CD4-positive, alpha-beta T cell treated with Interleukin-6 at 100 ng/mL for 8 hours (primary cell): ENCODE measurements at places on chromosomes 2 and 18.

GRCh38 chr18:79799619-79800370 is 2.1 kb downstream of the KCNG2 start:
- DNase-seq, result no peak

DNA sequence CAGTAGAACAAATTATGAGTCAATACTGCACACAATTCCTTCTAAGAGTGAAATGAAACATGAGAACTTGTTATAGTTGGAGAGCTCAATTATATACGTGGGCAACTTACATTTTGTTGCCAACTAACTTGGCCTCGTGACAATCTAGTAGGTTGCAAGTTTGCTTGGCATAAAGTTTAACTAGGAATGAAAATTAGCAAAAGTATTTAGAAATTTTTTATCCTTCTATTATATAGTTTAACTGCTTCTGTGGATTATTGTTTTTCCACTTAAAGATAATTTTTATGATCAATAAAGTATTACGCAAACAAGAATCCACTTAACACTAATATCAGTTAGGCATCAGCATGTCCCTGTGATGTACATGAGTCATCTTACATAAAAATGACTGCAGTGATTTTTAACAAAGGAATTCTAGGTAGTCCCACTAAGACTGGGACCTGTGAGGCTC is 41.1 kb downstream of the FAM124B start:
- DNase-seq, result no peak

GRCh38 chr2:41718705-41719104 is 329.1 kb upstream of the PKDCC start:
- no peak for DNase-seq

- no peak for DNase-seq
Observed at GRCh38 chr2:66490588-66491001, 55.7 kb downstream of the MEIS1 start.

GRCh38 chr2:110998311-110998710 is 122.4 kb upstream of the BCL2L11 start:
- DNase-seq, result no peak

- no peak for DNase-seq
Observed at GRCh38 chr18:37258819-37259218, 306.8 kb downstream of the CELF4 start.

DNA sequence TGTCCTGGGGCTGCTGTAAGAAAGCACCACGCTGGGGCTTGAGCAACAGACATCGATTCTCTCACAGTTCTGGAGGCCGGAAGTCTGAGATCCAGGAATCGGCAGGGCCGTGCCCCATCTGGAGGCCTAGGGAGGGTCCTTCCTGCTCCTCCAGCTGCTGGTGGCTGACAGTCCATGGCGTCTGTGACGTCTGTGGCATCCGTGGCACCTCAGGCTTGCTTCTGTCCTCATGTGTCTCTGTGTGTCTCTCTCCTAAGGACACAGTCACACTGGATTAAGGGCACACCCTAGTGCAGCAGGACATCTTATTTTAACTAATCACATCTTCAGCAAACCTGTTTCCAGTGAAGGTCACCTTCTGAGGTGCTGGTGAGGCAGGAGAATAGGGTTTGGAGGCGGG is 32.6 kb upstream of the KCNF1 start:
- DNase-seq, result no peak

- no peak for DNase-seq
Observed at GRCh38 chr18:5532066-5532465, 11.7 kb downstream of the EPB41L3 start.

- no peak for DNase-seq
Observed at GRCh38 chr2:129757915-129758783, 221.3 kb upstream of the RAB6C start.

DNA sequence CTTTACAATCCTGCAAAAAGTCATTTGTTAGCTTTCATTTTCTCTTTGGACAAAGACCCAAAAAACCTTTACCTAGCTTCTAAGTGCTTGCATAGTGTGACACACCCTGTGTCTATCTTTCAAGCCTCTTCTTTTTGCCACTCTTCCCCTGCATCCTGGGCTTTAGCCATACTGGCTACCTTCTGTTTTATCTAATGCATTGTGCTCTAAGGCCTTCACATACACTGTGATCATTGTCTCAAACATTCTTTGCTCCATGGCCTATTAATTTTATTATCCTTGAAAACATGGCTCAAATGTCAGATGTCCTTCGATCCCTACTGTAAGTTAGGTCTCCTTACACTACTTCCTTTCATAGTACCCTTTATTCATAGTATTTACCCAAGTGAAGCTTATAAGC is 84.4 kb downstream of the PIK3C3 start:
- no peak for DNase-seq

DNA sequence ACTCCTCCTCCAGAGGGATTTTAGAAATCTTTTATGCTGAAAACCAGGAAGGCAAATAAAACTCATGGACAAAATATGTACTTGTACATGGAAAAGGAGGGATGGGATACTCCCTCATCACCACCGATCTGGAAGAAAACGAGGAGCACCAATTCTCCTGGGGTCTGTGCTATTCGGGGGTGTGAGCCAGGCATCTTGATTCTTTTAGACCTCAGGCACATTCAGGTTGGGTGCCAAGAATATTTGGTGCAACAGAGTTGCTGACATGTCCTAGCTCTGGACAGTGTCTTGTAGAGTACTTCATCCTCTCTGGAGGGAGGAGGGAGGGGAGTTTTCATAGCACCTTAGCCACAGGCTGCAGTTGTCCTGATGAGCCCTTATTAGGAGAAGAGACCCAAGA is 163.0 kb downstream of the PRKCE start:
- no peak for DNase-seq

DNA sequence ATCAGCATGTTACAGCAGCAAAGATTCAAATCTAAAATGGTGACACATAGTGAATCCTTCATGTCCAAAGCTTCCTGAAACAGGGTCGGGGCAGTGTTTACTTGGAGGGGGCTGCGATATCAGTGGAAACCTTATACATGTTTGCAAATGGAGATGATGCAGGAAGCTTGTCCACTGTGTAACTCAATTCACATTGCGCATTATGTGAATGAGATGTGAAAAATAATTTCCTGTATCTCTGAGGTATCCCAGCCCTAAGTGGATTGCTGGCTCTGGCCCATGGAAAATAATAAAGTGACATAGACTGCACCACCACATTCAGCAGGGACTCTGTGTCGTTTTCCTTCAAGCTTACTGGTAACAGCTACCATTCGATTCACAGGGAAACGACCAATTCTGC is 505.5 kb downstream of the GALR1 start:
- DNase-seq, result no peak

- DNase-seq, result no peak
Observed at GRCh38 chr2:275466-275865, 10.7 kb downstream of the ACP1 start.

DNA sequence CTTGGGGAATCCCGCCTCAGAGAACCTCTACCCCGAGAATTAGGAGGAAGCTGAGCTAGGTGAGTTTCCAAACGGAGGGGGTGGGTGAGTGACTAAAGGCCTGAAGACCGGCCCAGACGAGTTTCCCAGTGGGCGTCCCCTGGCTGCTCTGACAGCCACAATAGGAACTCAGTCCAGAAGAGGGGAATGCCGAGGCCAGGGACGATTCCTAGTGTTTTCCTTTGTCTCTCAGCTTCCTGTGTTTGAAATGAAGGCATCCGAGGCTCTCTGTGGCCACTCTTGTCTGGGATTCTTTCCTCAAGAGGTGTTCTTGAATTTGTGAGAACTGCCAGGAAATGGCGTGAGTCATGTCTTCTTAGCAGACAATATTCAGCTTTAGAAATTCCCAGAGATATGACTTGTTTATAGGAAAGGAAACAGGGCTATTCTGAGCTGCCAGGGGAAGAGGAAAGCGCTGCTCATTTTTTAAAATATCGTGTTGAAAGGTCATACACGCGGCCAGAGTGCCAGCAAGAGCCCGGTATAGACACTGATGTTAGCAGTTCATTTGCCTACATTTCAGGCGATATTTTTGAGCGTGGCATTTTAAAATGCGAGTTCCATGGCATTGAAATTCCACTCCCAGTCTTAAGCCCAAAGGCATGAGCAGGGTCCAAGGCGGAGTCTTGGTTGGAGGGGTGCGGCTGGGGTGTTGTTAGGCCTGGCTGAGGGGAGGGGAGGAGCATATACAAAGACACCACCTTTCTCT is 169.1 kb upstream of the KLF7 start:
- no peak for DNase-seq

GRCh38 chr2:73987948-73988700 is 3.4 kb downstream of the TET3 start:
- no peak for DNase-seq

DNA sequence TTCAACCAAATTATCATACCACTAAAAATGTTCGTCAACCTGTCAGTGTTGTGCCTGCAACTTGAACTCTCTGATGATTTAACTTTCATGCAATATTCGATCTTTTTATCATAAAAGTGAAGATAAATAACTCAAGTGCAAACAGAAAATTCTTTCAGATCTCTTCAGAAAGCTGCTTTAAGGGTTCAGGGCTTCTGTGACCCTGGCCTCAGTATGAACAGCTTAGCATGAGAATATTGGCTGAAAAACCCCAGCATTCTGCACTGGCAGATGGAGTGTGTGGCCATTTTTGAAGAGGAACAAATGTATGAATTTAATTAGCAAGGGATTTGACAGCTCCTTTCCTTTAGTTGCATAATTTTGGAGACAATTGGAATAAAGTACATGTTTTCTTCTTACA is 851.4 kb upstream of the SOX11 start:
- no peak for DNase-seq

- DNase-seq, result no peak
Observed at GRCh38 chr2:85905891-85906290, 17.1 kb upstream of the ST3GAL5 start.

DNA sequence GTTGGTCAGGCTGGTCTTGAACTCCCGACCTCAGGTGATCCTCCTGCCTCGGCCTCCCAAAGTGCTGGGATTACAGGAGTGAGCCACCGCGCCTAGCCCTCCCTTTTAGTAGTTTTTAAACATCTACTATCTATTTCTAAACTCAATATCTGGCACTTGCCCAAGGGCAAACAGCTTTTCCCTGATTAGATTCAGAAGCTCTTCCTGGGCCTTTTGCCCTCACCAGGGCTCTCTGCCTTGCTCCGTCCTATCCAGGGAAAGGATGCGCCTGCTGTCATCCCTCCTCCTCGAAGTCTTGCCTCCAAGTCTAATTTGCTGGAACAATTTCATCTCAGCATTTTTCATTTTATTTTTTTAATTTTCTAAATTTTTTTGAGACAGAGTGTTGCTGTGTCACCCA is 41.4 kb upstream of the FHOD3 start:
- no peak for DNase-seq

GRCh38 chr2:33583194-33583938 is 15.7 kb downstream of the FAM98A start:
- peak; percentile 19 for DNase-seq

DNA sequence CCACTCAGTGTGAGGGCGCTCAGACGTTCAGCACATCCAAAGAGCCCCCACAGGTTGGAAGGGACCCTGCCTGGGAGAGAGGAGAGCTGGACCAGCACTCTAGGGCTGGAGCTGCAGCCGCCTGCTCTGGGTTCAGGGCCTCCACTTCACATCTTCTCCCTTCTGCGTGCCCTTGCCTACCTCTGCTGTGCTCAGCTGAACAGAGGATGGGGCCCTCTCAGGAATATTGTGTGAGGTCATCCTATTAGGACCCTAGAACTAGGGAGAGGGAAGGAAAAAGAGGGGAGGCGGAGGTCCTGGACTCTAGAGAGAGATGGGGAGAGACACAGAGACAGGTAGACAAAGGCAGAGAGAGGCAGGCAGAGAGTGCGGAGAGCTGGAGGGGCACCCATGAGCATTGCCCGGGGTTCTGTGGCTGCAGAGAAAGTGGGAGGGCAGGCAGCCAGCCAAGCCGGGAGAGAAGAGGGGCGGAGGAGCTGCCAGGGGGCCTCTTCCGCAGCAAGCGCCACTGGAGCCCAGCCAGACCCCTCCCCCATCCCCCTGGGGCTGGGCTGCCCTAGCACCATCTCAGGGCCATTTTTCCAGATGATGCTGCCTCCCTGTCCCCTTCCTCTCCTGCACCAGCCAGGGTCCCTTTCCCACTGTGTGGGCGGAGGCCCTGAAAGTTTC is 8.3 kb upstream of the TNS1 start:
- no peak for DNase-seq

DNA sequence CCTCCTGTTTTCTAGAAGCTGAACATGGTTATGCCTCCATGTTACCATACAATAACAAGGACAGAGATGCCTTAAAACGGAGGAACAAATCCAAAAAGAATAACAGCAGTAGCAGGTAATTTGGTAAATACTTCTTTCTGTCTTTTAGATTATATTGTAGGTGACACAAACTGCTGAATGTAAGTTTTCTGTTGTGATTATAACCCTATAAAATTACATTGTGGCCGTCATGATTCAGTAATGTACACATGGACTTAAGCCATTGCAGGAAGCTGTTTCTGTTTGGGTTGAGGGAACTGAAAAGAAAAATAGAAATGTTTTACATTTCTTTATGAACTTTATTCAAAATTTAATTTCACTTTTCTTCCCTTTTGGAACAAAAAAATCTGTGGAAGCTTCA is 1.2 kb downstream of the MXD1 start:
- no peak for DNase-seq

GRCh38 chr2:17355608-17356329 is 162.5 kb downstream of the RAD51AP2 start:
- no peak for DNase-seq

DNA sequence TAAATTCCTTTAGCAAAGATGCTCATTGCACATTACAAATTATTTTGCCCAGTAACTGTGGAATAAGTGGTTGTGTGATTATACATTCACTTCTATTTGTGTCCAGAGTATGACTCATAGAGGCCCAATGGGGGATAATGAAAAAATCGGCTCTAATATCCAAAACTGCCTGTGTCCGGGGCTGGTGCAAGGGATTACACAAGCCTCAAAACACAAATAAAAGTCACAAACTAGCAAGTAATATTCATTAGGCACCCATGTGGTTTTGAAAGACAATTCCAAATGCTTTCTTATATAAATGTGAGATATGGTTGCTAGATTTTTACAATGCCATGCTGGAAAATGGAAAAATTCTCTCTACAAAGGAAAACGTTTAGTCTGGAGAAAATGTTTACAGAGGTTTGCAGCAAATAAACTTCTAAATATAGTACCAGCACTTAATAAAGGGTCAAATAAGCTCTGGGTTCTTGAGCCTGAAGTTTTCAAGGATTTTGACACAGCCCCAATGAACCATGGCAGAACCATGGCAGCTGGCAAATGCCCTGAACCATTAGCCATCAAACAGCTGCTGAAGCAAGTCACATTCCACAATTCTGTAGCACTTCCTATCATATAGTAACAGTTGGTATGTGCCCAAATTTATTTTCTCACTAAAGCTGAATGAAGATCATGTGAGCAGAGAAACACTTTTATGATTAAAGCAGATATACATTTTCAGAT is 40.5 kb downstream of the IRS1 start:
- no peak for DNase-seq
